ENCODE measurements at places on chromosomes 13 and 19.

- no peak for DNase-seq
Measured at GRCh38 chr13:99884913-99885312, 86.7 kb downstream of the ZIC5 start.

GRCh38 chr19:30870876-30871275, 478.4 kb downstream of the TSHZ3 start:
- no peak for DNase-seq

DNA sequence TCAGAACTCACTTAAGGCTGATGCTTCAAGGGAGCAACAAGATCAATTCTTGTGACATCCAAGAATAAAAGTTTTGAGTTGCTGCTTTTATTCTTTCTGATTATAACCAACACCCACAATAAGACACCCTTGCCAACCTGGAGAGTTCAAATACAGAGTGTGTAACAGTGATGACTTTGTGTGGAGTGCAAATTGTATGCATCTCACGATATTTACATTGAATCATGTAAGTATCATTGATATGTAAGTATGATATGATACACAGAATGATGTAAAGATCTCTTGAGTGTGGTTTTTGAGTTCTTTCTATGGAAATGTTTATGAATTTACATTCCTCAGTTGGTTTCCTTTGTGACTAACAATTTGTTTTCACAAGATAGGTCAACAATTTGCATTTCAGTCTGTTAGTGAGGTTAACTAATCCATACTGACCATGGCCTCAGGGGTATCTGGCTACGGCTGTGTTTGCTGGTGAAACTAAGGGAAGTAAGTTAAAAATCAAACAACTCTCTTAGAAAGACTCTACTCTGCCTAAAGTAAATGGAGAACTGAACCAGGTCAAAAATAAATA, 12.4 kb downstream of the LHFPL6 start:
- DNase-seq = no peak

GRCh38 chr13:26050568-26051230, 1.1 kb downstream of the SHISA2 start:
- peak; percentile 66 for DNase-seq

All from dorsolateral prefrontal cortex (tissue), 122 donors.